ENCODE measurements at places on chromosomes 7 and 10.

DNA sequence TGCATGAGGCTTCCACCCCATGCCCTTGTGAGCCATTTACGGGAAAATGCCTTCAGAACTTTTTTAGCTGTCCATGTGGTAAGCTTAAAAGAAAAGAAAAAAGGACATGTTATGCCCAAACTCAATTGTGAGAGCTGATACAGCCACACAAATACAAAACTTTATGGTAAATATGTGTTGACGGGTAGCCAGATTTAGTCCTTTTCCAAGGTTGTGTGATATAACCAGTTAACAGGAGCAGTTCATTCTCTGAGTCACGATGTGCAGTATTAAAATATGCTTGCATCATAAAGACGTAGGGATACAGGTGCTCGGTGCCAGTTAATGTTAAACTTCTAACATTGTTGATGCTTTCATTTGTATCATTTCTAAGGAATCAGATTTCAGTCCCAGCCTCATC is 350.4 kb downstream of the DNAJB6 start:
- DNase-seq, result no peak

GRCh38 chr7:43749383-43749940 is 9.0 kb upstream of the BLVRA start:
- no peak for DNase-seq

DNA sequence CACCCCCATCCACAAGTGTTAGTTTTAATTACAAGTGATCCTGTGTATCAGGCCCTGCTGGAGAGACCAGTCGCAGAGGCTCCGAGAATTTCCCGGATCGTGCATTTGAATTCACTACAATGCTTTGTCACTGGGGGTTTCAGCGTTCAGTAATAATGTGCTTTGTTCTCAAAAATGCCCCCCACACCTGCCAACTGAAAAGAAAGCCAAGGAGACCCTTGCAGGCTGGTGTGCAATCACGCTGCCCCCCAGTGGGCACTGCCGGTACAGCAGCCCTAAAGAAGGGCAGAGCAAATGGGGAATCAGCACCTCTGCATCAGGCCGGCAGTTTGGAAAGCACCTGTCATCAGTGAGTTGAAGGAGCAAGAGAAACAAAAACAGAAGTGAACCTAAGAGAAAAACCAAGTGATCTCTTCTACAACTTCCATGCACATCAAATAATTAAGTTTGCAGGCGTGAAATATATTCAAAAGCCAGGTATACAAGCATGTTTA is 177.6 kb downstream of the PARD3 start:
- DNase-seq, result no peak

DNA sequence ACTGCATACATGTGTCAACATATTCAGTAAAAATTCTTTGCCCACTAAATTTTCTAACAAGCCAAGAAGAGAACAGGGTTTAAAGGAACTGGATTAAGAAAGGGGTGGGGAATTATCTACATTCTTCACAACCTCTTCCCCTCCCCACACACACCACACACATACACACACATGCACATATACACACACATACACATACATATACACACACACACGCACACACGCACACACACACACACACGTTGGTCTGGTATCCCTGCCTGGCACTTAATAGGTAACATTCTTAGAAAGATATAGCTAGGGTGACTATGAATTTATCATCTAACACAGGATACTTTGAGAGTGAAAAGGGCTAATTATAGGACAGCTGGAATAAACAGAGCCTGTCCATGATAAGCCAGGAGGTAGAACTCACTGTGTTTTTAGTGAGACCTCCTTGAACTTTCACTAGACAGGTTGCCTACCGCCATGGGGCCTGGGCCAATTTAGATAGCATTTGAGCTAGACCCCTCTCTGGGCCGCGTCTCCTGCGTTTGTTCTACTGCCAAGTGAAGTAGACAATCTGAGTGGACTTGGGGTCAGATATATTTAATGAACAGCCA is 33.1 kb upstream of the EPC1 start:
- no peak for DNase-seq

DNA sequence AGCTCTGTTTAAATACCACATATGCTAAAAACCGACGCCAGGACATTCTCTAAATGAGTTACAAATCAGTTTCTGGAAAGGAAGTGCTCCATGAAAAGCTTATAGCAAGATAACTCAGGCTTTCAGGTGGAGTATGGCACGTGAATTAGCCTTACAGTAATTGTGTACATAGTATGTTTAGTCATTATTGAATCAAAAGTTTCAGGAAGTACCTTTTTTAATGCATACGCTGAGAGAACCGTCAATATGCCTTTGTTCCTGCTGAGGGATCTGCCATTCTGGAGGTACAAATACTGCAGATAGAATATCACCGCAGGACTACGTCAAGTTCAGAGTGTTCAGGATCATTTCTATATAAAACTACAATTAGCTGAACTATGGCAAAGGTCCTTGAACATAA is 45.7 kb downstream of the ANKMY2 start:
- no peak for DNase-seq

DNA sequence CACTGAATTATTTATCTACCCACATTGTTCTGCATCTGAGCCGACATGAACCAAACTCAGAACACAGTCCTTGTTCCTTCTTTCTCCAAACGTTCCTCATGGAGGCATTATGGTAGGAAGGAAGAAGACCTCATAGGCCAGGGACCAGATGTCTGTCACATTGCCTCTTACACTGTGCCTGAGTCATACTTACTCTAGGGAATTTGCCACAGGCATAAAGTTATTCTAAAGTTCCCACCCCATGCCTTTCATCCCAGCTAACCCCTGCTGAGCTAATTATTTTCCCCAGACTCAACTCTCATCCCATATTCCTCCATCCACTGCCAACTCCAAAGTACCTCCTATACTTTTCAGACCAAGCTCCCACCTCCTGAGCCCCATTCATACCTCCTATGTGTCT is 21.2 kb downstream of the MAT1A start:
- DNase-seq, result no peak

DNA sequence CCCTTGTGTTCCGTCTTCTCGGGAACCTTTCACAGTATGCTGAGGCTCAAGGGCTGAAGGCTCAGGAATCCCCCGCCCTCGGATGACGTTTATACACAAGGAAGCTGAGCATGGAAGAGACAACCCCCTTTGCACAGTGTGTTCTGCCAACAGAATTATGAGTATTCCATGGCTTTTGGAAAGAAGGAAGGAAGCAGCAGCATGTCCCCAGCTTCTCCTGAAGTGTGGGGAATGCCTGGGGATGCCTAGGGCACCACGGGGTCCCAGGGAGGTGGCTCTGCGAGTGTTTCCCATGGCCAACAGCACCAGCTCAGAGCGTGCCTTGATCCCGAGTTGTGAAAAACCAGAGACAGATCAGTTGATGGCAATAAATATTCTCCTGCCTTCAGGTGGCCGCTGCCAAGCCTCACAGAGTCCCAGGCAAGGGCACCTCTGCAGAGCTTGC is 88.8 kb upstream of the DDC start:
- DNase-seq, result no peak

DNA sequence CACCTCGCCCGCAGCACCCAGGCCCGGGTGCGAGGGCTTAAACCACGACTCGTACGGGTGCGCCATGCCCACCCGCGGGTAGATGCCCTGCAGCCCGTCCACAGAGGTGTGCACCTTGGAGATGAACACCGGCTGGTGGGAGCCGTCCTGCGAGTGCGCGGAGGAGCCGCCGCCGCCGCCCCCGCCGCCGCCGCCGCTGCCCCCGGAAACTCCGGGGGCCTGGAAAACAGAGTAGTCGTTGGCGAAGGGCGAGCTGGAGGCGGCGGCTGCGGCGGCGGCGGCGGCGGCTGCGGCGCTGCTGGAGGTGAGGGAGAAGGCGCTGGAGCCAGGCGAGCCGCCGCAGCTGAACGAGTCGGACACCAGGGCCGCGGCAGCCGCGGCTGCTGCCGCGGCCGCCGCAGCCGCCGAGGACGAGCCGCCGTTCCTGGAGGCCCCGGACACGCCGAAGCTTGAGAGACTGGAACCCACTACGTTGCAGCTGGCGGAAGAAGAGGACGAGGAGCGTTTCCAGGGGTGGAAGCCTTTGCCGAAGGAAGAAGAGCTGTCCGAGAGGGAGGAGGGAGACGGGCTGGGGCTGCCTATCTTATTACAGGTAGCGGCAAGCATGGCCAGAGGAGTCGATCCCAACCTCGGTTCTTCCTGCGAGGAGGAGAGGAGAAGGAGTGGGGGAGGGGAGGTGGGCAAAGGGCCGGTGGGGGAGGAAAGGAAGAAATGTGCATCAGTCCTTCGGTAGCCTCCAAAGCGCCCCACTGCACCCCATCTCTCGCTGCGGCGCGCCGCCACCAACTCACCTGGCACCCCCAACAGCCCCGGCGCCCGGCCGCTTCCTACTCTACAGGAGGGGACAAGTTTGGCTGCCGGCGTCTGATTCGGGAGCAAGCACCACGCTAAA is 1.3 kb downstream of the SP8 start:
- DNase-seq, result no peak

GRCh38 chr10:93941606-93942005 is 47.8 kb downstream of the SLC35G1 start:
- DNase-seq, result no peak

DNA sequence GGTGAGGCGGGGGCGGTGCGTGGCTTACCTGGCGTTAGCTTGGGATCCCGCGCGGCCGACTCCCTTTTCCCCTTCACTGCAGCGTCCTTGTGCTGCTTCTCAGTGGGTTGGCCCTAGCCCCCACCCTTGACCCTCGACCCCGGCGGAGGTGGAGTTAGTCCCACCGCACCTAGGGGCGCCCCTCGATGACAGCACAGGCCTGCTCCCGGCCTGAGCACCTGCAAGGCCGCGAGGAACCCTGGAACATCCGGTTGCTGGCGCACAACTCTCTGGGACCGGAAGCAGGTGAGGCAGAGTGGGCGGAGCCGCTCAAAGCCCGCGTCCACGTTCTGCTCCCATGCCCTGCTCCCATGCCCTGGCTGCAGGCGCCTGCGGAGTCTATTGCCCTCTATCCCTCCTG is 266.9 kb downstream of the USP6NL start:
- no peak for DNase-seq

DNA sequence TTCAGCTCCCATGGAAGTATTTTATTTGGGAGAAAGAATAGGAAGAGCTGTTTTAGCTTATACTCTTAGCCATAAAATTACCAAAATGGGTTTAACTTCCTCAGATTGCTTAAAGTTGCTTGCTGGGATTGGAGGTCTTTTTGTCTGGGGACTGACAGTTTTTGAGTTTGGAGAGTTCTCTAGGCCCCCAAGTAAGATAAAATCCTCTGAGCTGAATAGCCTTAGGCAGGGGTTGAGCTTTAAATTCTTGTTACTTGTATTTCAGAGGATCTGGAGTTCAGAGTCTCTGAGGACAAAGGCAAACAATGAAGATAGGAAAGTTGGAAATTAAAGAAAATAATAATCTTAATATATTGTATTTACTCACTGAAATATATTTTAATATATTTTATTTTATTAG is 294.4 kb upstream of the DKK1 start:
- no peak for DNase-seq

- peak; percentile 22 for DNase-seq
These were observed 776 bp downstream of the PEX1 start for GRCh38 chr7:92527300-92528187.

DNA sequence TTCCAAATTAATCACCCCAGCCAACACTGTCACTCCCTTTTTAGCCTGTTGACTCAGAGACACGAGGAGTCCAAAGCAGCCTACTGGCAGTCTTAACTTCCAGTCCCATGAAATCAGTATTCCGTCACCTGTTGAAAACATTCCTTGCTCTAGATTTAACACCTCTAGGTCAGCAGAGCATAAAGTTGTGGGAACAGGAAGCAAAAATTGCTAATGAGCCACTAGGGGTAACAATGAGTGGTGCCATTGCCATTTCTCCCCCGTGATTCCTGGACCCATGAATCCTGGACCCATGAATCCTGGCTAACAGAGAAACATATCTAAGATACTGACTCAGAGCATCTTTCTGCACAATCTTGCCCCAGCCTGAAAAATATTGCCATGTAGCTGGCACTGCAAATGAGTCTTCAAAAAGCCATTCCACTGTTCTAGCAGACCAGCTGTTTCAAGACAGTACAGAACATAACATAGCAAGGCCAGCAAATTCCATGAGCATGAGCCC is 252.7 kb upstream of the PTER start:
- DNase-seq, result no peak

DNA sequence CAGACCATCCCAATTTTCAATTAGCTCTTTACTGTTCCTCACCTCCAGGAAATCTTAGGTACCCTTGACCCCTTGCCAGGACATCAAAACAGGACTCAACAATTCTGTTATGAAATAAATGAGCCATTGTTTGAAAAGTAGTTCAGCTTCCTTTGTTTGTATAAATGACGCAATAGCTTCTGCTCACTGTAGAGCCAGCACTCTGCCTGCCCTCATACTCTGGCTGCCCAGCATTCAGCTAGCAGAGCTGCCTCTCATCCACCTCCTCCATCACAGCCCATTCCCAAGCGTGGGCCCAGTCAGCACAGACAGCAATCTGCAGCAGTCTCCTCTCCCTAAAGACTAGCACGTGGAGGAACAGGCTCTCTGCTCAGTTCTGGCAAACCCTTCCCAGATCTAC is 478.6 kb downstream of the GRID1 start:
- no peak for DNase-seq

DNA sequence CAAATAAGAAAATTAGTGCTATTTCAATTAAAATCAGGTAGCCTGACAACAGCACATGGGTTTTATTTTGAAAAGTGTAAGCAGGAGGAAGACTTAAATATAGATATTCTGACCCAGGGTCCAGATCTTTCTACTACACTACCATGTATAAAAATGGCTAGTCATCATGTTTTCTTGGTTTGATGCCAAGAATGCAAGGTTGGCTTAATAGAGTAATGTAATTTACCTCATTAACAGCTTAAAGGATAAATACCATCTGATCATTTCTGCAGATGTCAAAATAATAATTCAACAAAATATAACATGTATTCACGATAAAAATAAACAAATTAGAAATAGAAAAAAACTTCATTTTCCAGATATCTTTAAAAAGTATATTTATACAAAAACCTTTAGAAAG is 39.4 kb downstream of the FRMD4A start:
- DNase-seq, result no peak

DNA sequence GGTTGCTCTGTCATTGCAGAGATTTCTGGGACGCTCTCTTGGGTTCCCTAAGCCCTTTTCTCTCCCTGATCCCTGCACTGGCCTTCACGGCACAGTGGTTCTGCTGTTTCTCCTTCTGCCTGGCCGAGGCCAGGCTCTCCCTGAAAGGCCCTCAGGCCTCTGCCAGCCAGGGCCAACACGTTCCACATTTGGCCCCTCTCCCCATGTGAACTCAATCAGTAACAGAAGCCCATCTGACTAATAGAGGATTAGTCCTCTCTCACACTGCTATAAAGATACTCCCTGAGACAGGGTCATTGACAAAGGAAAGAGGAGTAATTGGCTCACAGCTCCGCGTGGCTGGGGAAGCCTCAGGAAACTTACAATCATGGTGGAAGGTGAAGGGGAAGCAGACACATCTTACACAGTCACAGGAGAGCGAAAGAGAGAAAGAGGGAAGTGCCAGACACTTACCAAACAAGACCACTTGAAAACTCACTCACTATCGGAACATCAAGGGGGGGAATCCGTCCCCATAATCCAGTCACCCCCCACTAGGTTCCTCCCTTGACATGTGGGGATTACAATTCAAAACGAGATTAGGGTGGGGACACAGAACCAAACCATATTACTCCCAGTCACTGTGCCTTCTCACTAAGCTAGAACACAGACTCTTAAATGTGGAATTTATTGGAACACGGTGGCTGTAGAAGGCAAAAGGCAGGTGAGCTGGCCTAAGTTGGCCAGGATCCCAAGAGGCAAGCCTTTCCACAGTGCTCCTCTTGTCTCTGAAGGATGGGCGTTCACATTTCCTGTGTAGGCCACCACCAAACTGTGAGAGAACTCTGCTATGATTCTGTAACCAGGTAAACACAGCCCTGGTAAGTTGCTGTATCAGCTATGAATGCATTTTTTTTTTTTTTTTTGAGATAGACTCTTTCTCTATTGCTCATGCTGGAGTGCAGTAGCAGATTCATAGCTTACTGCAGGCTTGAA is 8.8 kb downstream of the FZD8 start:
- no peak for DNase-seq
